ENCODE measurements at places on chromosomes 5 and 9.

DNA sequence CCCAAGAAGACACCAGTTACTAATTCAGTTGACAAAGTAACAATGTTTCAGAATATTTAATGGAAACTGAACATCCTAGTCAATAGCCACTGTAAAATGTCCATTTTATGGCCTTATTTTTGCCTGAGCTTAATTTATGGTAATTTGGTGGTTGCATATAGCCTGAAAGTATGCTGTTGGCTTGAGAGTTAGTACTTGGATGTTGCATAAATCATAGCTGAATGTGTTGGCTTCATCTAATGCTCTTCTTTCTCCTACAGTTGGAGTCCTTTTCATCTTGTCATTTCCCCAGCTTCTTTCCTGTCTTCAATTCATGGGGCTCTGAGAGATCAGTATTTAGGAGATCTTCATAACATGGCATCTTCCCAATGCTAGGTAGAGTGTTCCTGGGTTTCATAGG lies 164.6 kb downstream of the MAT2B start:
- no peak for DNase-seq

GRCh38 chr9:78396087-78396486 lies 99.2 kb downstream of the PSAT1 start:
- DNase-seq, result no peak

GRCh38 chr9:106775960-106776359 lies 87.0 kb upstream of the ZNF462 start:
- no peak for DNase-seq

DNA sequence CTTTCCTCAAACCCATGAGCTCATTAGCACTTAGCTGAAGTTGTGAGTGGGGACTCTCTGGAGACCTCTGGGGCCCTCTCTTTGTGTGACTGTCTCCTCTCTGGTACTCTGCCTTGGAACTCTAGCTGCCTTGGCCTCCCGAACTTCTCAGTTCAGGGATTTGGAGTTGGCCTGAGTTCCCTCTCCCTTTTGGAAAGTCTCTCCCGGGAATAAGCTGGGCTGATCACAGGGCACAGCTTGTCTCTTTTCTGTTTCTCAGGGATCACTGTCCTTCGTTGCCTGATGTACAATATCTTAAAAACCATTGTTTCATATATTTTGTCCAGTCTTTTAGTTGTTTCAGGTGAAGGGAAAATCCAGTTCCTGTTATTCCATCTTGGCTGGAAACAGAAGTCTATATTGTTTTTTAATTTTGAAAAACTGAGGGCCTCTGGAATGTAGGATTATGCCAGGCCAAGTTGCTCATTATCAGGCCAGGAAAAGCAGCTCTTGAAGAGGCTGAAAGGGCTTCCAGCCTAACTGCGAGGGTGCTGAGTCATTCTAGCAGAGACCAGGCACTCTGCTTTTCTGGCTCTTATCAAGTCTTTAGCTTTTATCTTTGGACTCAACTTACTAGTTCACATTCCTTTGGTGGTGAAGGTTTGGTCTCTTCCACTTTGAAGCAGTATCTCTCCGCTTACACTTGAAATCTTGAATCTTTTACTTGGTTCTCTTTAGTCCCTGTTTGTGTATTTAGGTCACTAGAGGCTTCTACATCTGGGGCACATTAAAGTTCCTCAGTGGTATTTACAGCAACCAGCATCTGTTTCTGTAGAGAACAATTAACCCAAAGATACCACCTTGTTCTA lies 8.4 kb upstream of the RGS3 start:
- peak; percentile 65 for DNase-seq

GRCh38 chr9:94642501-94642900 lies 3.2 kb upstream of the FBP1 start:
- no peak for DNase-seq

- no peak for DNase-seq
These were observed 144.6 kb upstream of the MRPS30 start for GRCh38 chr5:44663991-44664710.

DNA sequence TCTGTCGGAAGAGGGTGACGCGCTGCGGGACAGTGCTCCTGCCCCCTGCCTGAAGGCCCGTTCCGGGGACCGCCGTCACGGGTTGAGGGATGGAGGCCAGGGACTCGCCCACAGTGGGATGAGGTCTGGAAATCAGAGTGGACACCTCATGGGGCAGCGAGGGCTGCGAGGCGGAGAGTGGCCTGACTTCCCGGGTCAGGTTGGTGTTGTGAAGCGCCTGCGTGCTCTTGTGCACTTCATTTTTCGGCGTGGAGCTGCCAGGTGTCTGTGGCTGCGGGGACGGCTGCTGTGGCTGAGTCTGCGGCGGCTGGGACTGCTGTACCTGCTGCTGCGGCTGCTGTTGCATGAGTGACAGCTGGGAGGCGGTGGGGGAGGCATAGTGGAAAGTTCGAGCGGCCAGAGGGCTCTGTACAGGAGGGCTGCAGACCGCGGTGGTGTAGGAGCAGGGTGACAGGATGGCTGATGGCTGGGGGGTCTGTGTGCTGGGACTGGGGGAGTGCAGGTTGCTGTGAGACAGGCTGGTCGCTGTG lies 434.1 kb downstream of the HCN1 start:
- DNase-seq, result no peak

DNA sequence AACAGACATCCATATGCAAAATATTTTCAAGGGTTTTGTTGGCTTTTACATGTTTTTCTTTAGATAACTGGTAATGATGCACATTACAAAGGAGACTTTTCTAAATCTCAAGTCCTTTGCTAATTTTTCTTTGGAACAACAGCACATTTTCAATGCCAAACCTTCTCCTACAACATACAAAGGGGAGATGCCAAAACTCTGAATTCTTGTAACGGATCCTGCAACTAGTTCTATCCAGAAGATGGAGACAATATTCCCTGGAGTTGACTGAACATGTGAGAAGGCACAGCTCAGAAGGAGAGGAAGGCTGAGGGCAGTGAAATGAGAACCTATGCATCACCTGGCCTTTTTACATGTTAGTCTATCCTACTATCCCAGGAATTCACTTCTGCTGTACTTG lies 21.0 kb downstream of the DNAJA1 start:
- DNase-seq, result no peak

GRCh38 chr9:72041775-72042194 lies 18.6 kb downstream of the C9orf57 start:
- peak; percentile 44 for DNase-seq

DNA sequence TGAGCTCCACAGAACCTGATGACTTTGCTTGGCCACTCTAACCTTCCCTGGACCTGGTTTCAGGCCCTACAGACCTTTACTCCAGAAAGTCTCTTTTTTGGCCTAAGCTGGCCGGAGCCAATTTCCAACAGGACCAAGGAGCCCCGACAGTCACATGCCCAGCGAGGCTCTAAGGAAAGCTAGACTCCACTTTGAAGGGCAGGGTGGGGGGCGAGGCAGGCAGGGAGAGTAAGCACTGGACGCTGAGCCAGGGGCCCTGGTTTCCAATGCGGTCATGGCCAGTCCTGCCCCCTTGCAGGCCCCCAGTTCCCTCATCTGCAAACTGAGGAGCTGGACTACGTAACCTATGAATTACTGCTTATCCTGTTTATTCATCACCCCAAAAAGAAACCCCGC lies 65.2 kb downstream of the ADAMTS2 start:
- no peak for DNase-seq

- DNase-seq, result no peak
These were observed 42.3 kb downstream of the B4GALT1 start for GRCh38 chr9:33124751-33125381.

DNA sequence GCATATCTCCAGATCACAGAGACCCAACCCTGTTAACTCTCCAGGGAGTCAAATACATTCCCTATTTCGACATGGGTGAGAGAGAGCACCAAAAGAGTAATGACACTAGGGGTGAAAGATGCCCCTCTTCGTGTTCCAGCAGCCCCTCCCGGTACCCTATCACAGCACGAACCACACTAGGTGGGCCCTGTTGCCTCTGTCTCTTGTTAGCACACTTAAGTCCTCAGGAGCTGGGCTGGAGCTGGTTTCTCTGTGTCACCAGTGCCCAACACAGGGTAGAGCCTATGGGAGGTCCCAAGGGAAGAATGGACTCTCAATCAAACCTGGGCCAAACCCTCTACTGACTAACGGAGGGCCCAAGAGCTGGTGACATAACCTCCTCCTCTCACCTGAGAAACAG lies 1.2 kb downstream of the CDK20 start:
- DNase-seq, result no peak

- no peak for DNase-seq
These were observed 1767.0 kb downstream of the MAT2B start for GRCh38 chr5:165272436-165272835.

DNA sequence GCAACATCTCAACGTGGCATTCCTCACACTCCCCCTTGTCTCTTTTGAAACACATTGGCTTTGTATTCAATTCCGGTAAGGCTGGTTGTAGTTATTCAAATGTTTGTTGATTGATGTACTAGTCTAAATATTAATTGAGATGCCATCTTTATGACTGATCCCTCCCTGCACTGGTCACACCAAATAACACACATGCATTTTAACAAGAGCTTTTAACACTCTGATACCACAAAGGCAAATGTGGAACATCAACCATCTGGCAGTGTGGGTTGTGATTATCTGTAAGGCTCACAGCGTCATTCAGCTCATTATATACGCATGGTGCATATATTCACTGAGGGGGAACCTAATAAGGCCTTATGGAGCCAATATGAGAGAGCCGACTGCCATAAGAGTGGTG lies 305.0 kb downstream of the TENT4A start:
- DNase-seq, result no peak

Data from ovary (tissue), 10 donors.